ENCODE measurements at places on chromosomes 4 and X.

DNA sequence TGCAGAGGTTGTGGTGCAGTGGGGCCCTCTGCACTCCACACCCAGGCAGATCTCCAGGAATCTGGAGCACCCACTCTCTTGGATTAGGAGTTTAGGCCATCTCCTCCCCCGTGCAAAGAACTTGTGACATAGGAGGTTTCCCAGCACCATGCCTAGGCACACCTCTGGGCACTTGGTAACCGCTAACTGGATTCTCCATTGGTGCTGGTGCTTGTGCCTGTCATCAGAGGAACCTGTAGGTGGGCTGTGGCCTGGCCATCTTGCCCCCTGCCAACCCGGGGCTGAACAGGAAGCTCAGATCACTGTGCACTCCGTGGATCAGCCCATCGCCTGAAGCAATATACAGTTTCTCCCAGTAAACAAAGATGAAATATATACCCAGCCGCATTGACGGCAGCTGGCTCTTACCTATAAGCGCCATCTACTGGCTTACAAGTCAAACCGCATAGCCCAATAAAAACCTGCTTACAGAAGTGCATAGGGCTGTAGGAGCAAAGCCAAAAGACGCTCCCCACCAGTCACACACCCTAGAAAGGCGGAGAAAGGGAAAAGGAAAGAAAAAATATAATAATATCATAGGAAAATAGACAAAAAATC is 19.1 kb upstream of the TEX13B start:
- DNase-seq, result no peak

GRCh38 chr4:21415728-21416127 is 532.8 kb downstream of the KCNIP4 start:
- no peak for DNase-seq

DNA sequence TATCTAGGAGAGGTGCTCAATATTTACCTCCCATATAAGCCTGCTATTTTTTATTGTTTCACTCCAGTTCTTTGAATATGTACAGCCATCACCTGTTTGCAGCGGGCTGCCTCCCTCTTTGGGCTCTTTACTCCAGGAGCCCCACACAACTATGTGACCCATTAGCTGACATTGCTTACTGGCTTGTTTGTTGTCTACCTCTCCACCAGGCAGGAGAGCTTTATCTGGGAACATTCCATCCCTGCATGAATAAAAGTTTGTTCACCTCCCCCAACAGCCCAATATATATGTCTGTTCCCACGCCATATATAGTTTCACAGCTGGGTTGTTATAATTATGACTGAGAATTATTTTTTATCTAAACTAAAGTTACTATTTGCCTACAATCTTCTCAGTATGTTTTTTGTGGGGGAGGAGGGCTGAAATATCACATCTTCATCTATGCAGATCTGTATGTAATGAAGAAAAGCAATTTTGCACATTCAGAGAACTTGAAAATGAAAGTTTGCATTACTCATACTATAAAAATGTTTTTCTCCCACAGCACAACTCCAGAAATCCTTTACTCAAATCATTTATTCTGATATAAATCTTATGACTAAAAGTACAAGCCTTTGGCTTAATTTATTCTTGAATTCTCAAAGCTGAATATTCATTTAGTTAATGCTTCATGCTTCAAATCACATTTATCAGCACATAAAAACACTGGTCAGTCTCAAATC is 61.2 kb upstream of the DAPP1 start:
- no peak for DNase-seq

GRCh38 chr4:112448306-112449132 is 67.5 kb downstream of the NEUROG2 start:
- DNase-seq, result no peak

DNA sequence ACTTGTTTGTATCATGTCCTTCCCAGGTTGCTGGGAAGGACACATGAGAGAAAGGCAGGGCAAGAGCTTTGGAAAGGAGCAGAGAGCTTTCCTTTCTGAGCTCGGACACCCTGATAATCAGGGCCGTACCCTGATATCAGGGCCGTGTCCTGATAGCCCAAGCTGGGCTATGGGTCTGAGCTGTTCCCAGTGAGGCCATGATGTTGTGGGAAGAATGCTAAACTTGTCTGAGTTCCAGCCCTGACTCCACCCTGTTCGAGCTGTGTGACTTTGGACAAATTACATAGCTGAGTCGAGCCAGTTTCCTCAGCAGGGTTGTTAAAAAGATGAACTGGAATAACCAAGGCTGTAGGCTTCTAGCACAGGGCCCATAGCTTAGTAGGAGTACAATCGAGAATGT is 3.3 kb upstream of the CXCR3 start:
- no peak for DNase-seq

GRCh38 chrX:68942104-68942503 is 113.3 kb downstream of the EFNB1 start:
- DNase-seq, result no peak

DNA sequence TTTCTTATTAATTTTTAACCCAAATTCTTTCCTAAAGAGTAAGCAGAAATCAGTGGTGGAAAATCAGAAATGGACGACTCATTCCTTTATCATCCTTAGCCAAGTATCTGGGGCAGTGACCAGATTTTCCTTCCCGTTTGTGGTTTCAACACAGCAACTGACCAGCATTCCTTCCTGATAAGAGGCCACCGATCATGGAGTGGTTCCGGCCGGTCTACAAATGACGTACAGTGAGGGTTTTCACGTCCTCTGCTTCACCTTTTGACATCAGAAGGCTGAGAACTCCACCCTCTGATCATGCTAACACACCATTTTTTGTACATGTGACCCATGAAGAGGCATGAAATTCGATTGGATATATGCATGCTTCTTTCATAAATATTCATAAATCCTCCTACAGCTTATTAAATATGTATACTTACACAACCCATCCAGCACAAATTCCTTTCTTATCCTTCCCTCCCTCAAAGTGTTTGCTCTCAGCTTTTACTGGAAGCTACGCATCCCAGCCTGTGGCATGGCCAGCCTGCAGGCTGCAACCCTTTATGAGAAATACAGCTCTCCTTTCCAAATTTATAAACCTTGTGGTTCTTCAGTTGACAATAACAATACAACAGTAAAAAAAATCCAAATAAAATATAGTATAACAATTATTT is 173.0 kb upstream of the CASK start:
- no peak for DNase-seq

DNA sequence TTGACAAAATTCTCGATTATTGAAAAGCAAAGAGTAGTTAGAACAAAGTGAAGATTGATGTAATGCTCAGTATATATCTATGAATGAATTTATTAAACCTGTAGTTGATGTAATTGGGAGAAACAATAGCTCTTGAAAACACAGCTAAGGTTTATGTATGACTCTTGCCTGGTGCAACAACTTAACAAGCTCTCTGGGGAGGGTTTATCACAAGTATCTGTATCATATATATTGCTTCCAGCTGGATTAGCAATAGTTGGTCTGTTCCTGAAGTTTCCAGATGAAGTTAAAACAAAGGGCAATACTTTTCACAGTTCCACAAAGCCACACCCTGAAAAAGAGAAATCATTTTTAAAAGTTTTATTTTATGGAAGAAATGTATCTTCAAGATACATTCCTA is 91.4 kb downstream of the ARSJ start:
- DNase-seq, result no peak

- no peak for DNase-seq
Measured at GRCh38 chr4:37223732-37224131, 20.8 kb upstream of the NWD2 start.

- no peak for DNase-seq
Measured at GRCh38 chrX:15947648-15948317, 93.2 kb upstream of the AP1S2 start.

DNA sequence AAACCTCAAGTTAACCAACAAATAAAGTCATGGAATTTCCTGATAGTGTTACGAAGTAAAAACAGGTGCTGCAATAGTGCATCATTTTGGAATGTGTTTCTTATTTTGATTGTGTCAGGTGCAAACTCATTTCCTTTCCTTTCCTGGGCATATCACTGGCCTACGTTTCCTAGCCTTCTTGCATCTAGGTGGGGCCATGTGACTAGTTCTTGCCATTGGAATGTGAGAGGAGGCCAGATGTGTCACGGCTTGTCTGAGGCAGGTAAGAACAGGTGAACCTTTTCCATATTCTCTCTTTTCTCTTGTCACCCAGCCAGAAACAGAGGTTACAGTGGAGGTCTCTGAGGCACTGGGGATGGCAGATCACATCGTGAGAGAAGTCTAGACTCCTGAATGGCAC is 868.0 kb downstream of the RPA4 start:
- DNase-seq, result no peak

DNA sequence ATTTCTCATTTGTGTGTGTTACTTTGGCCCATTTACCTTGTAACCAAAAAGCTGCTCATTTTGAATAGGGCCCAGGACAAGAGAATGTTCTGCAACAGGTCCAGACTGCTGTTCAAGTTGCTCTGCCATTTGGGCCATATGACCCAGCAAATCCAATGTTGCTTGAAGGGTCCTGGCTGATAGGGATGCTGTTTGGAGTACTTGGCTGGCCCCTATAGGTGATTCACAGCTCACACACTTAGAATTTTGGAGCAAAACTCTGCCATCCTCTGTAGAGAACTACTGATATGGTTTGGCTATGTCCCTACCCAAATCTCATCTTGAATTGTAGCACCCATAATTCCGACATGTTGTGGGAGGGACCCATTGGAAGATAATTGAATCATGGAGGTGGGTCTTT is 131.5 kb downstream of the AASDH start:
- no peak for DNase-seq

GRCh38 chr4:78675325-78675724 is 100.8 kb upstream of the BMP2K start:
- no peak for DNase-seq

DNA sequence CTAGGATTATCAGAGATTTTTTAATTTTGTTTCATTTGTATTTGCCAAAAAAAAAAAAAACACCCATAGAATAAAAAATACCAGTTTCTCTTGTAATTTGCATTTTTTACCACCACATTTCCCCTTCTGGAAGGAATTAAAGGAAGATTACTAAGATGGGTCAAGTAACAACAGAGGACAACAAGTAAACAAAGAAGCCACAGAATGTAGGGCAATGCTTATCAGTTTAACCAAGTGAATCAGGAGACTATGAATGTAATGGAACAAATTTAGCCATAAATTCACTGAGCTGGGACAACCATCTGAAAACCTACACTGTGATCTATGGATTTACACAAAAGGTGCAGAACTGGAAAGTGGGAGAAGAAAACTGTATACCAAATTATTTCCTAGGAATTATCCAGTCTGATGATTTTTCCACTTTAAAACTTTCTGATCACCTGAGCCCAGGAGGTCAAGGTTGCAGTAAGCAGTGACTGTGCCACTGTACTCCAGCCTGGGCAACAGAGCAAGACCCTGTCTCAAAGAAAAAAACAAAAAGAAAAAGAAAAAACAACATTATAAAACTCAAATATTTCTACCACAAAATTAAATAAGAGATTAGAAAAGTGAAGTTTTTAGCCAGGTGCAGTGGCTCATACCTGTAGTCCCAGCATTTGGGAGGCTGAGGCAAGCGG is 32.4 kb downstream of the LRBA start:
- no peak for DNase-seq

DNA sequence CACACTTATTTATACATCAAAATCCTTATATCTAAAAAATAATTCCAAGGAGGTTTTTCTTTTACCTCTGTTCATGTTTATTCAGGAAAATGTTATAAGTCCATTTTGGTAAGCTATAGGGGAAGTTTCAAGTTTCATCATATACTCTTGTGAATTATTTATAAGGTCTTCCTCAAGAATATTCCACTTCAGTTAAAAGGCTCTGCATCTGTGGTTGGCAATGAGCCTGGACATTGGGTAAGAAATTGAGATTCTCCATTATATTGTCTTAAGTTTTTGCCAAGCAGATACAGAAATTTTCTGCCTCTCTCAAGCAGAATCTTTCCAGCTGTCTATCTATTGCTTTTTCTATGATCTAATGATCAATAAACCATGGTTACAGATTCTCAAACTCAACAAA is 641.9 kb downstream of the NLGN4X start:
- no peak for DNase-seq

- DNase-seq, result no peak
Measured at GRCh38 chrX:1134976-1135375, 77.5 kb downstream of the CRLF2 start.

- DNase-seq, result no peak
Measured at GRCh38 chr4:183967266-183967665, 62.2 kb downstream of the STOX2 start.

GRCh38 chr4:55214172-55214571 is 88.8 kb upstream of the KDR start:
- DNase-seq, result no peak

GRCh38 chr4:80265571-80266252 is 752 bp upstream of the FGF5 start:
- no peak for DNase-seq

DNA sequence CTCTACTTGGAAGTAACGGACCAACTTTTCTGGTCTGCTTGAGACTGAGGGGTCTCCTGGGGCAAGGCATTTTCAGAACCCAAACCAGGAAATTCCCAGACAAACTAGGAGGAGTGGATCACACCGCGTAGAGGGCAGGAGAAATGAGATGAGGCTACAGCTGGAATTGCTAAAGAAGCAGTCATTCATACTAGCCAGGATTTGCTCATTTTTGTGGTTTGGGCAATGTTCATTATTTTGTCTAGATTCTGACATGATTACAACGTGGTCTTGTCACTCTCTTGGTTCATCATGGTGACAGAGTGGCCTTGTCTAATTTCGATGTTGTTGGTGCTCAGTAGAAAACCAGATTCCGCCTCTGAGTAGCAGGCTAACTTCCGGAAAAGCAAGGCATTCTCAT is 63.2 kb downstream of the BANK1 start:
- no peak for DNase-seq

DNA sequence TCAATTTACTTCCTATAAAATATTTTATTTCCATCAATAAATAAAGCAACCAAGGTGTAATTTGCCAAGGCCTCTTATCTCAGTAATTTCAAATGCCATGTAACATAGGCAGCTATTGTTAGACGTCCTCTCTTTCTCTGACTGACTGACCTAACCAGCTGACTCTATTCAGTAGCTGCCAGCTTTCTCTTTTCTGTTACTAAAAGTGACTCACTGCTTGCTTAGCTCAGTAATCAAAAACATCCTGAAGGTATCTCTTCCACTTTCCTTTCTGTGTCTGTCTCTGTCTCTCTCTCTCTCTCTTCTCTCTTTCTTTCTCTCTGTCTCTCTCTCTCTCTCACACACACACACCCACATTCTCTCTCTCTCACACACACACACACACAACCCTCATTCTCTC is 134.2 kb downstream of the SPOCK3 start:
- DNase-seq, result no peak

DNA sequence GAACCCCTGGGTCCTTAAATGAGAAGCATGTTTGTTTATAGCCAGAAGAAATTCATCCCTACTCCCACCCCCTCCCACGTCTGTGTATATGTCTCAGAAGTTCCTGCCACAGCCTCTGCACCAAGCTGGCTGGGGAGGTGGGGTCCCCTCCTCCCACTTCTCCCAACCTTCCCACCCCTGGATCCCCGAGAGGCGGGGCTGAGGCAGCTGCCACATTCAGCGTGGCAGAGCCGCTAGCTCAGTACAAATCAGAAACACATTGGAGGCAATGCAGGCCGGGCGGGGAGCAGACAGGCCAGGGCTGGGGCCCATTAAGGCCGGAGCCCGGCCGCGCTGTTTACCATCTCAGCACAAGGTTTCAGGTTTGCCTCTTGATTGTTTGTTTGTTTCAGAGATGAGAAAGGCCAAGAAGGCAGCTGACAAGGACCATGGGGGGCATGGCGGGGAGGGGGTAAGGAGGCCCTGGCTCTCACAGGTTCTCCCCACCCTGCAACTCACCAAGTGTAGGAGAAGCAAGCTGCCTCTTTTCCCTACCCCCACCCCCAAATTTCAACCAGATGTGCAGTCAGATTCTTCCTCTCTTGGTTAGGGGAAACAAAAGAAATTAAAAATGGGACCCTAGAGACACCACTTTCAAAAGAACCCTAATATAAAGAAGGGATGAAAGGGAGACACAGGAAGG is 22.3 kb downstream of the PJA1 start:
- DNase-seq, result no peak

All from activated CD8-positive, alpha-beta memory T cell treated with anti-CD3 and anti-CD28 coated beads for 4 hours (primary cell).